LHCN-M2 (cell line): ENCODE measurements at places on chromosomes 7 and 10. TPM values are rescaled to one million over a fixed set of nuclear protein-coding genes. Genes with fewer than 3 reads are reported as not detected.

The SERPINE1 gene
- total RNA-seq: 1,980 and 3,258 TPM in 2 replicates

The ADIRF gene
- 2.5 and 3.2 TPM in 2 replicates for total RNA-seq

The SUN3 gene
- not detected in 2 replicates for total RNA-seq

The SEMA4G gene
- total RNA-seq: 0.46 and 0.64 TPM in 2 replicates

The PHKG1 gene
- total RNA-seq: 0.38 and 0.46 TPM in 2 replicates

The RBP3 gene
- not detected in 2 replicates for total RNA-seq
